ENCODE measurements at places on chromosomes 7 and 10.

DNA sequence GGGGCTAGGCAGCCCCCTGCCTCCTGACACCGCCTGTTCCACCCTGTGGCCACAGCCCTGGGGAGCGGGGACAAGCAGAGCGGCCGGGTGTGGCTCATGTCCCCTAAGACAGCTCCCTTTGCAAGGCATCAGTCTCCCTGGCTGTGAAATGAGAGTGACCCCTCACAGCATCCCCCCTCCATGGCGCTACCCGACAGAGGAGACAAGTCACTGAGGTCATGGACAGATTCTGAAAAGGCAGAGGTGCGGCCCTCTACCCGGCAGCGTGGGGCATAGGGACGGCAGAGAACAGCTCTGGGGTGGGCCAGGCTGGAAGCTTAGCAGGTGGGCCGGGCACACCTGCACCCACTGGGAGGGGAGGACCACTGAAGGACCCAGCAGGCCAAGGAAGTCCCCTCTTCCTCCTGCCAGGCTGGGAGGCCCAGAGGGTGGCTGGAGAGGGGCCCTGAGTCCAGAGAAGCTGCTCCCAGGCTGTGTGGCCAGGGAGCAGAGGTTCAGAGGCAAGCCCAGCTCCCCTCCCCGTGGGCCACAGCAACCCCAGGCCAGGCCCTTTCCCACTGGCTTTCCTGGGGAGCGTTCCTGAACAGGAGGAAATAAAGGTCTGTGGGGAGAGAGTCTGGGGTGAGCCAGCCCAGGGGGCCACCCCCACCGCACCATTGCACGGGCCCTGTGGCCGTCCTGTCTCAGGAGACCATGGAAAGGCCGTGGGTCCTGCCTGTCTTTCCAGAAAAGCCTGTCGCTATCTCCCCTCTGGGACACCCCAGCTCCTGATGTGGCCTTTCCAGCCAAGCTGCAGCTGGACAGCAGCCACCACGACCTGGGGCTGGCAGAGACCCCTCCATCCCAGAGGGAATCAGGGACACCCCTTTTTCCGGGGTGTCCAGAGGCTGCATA lies 1.7 kb downstream of the ADAP1 start:
- no peak for DNase-seq

DNA sequence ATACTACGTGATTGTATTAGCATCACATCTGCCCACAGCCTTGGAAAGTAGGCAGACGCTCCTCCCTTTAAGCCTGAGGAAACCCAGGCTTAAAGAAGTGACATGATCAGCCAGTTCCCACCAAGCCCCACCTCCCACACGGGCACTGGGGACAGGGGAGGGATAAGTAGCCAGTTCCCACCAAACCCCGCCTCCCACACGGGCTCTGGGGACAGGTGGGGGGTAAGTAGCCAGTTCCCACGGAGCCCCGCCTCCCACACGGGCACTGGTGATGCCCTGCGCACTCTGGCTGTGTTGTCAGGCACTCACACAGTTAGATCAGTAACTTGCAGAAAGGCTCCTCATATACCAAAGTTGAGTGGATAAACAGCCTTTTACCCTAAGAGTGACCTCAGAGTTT lies 606.8 kb downstream of the PTPRN2 start:
- no peak for DNase-seq

GRCh38 chr7:132065193-132065988 lies 509.0 kb upstream of the PODXL start:
- peak; percentile 75 for DNase-seq

DNA sequence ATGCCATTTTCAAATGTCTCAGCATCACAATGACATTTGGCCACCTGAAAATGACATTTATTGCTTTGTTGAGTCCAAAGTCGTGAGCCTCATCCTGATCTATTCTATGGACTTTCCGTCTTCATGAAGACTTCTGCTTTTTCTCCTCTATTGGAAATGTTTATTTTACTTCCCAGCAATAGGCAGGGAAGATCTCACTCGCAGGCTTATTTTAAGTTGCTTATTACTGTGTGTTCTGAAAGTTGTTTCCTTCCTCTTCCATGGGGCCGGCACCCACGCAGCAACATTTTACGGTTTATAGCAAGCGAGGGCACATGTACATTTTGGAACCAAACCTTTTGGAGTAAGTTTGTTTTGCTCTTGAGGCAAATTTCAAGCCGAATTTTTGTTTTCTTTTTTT lies 221.0 kb upstream of the KLF6 start:
- no peak for DNase-seq

GRCh38 chr10:6719561-6719960 lies 139.5 kb upstream of the PRKCQ start:
- DNase-seq: no peak
